ENCODE measurements at places on chromosomes 3 and 15.

DNA sequence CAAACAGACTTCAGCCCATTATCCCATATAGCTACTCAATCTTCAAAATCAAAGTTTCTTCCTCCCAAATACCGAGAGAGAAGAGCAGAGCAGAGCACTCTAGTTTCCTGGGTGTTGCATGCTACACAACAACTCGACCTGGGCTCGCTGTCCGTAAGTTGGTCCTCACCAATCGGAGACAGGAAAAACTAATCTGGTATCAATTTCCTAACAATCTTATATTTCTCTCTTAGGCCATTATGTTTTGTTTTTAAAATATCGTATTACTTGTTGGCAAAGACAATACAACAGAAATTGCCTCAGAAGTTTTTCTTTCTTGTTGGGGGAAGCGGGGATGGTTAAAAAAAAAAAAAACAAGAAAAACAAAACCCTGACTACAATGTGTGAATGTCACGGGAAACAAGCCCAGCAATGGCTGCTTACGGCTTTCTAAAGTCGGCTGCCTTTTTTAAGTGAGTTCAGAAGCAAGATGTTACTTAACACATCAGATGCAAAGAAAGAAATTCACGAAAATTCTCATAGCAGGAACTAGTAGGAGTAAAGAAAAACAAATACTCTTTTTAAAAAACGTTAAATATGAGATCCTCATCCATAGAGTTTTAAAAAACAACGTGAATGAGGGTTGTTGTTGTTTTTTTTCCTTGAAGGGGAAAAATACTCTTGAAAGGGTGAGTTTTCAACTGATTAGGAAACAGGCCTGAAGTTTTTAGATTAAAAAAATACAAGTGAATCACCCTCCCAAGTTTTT, 1.9 kb downstream of the VGLL4 start:
- DNase-seq: peak; percentile 27

DNA sequence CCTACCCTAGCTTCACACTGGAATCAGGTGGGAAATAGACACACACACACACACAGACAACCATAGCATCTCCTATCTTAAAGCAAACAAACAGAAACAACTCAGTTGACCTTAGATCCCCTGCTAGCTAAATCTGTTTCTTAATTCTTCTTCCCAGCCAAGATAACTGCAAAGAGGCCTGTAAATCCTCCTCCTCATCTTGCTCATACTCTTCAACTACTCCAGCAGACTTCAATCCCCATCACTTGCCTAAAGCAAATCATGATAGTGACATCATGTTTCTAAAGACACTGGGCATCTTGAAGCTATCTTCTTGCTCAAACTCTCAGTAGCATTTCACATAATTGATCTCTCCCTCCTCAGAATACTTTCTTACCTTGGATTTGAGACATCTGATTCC, 303.0 kb downstream of the RBMS3 start:
- DNase-seq: no peak

- DNase-seq: no peak
These were observed 486.8 kb downstream of the GABRG3 start for GRCh38 chr15:27457766-27458165.

GRCh38 chr3:77446084-77446483, 406.2 kb downstream of the ROBO2 start:
- no peak for DNase-seq
